ENCODE measurements at places on chromosomes 6 and 20.
A peak's percentile ranks its signal among the peaks of the same experiment; 100 is the strongest.

GRCh38 chr20:54163402-54163801 is 10.4 kb downstream of the CYP24A1 start:
- no peak for DNase-seq

DNA sequence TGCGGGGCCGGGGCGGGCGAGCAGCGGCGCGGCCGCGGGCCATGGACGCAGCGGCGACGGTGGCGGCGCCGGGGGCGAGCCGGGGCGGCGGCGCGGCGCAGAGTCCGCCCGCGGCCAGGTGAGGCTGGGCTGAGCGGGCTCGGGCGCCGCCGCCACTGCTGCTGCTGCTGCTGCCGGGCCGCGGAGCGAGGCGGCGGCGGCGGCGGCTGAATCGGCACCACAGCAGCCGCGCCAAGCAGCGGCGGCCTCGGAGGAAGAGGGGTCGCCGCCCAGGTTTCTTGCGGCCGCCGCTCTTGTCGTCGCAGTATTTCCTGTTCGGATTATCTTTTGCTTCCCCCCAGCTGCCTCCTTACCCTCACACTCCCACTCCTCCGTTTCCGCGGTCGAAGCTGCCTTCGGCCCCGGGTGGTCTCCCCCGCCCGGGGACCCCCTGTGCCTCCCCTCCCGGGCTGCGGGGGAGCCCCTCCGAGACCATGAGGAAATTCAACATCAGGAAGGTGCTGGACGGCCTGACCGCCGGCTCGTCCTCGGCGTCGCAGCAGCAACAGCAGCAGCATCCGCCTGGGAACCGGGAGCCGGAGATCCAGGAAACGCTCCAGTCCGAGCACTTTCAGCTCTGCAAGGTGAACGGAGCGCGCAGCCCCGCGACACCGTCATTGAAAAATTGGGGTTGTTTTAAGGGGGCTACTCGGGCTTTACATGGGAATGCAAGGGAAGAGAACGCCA is at the start of gene STXBP5:
Gene STXBP5 (plus strand): TSS at position 358 of the 726 bp plus-strand sequence. CDS start 116 bp downstream, at position 474.
- no peak for DNase-seq

DNA sequence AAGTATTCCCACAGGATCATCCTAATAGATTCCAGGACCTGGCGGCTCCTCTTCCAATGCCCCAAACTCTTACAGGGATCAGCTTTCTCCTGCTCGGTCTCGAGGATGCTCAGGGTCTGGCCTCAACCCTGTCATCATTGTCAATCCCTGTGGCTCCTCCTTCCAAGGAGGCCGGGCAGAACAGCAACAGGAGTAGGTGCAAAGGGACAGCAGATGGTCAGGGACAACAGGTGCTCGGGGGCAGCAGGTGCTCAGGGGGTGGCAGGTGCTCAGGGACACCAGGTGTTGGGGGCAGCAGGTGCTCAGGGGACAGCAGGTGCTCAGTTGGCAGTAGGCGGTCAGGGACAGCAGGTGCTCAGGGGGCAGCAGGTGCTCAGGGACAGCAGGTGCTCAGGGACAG is 84.8 kb downstream of the TTLL2 start:
- no peak for DNase-seq

DNA sequence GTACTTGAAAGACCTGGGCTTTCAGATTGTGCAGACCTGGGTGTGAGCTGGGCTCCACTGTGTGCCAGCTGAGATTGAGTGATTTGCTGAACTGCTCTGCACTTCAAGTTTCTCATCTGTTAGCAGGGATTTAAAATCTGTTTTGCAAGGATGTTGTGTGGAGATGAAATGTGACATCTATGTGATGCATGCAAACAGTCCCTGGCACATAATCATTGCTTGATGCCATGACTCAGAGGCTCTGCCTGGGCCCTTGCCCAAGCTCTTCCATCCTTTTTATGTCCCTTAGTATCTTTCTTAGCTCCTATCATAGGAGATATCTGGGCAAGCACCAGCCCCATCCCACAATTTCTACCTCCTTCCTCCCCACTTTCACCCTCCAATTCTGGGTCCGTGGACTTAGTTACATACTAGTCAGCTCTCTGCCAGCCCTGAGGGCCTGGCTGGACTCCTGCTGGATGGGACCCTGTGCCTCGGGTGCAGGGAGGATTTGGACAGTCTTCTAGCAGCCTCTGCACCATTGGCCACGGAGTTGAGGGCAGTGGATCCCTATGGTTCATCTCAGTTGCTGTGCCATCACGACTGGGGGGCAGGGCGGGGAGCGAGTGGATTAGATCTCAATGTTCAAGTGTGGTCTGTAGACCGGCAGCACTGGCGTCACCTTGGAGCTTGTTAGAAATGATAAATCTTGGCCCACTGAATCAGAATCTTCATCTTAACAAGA is 103.6 kb downstream of the MAP3K7 start:
- DNase-seq: no peak

- DNase-seq: peak; percentile 30
Measured at GRCh38 chr6:127737009-127737486, 160.1 kb downstream of the C6orf58 start.

DNA sequence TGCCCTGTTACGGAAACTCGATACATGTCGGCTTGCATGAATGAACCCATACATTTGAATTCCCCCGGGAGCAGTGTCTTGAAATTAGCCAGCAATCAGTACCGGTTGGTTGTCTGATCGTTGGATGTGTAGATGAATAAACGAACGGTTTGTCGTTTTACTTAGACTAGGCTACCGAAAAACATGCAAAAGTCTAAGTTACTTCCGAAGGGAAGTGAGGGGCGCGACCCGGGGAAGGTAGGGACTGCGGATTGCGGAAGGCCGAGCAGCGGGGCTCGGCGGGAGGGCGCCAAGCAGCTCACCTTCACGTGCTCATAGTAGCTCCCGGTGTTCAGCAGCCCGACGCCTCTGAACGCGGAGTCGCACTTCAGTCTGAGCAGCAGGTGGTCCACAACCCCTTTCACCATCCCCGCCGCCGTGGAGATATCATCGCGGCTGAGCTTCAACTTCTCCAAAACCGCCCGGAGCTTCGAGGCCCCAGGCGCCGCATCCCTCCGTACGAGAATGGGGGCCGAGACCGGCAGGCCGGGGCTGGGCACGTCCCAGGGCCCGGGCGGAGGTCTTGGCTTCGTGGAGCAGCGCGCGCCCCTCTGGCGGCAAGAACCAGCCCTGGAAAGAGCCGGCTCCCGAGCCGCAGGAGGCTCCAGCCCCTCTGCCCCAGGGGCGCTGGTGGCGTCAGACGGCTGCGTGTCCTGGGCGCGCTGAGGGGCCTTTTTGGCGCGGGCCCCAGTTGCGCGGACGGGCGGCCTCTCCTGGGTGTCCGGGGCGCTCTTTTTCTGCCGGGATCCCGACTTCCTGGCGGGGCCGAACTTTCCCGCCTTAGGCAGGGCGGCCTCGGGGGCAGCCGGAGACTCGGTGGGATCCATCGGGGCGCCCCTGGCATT is 632 bp downstream of the CGAS start:
- peak; percentile 8 for DNase-seq

GRCh38 chr6:39945626-39946025 is 11.4 kb upstream of the MOCS1 start:
- DNase-seq: no peak

DNA sequence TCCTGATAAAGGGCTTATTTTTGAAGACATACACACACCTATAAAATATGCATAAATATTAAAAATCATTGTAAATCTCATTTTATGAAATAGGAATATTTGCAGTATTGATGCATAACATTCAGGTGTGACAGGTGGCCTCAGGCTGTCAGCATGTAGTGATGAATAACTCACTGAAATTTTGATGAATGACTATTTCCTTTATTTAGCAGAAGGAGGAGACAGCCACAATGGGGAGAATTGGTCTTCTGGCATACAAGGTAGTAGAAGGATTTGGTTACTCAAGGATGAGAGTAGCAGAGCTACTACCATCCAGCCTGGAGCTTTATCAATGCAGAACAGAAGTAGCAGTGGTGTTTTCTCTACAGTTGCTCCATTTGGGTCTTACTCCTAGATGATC is 47.2 kb downstream of the RGS17 start:
- no peak for DNase-seq

- DNase-seq: no peak
Measured at GRCh38 chr6:137084090-137084489, 39.3 kb upstream of the IL20RA start.

DNA sequence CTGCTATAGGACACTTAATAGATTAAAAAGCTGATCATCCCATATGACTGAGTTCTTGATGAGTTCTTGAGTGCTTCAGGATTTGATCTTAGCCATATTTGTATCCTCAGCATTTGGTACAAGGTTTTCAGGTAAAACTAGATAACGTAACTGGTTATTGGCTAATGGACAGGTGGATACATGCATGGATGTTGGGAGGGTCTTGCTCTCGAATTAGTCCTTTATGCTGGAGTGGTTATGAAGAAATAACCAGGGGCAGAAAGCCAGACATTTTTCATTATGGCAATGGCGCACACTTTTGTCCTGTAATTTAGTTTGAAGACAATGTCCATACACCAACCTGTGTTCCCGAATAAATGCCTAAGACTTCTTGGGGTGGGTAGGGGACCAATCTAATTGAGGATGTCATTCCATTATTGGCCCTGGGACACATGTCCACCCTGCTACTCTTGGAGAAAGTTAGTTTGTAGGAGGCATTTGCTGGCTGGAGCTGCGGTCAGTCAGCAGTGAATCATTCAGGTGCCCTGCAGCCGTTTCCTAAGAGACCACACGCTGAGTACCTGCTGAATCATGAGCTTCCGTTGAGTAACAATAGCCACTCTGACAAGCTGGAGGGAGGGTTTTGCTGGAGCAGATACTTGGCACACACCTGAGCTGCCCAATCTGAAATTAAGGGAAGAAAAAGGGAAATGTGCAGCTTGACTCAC is 194.4 kb downstream of the FOXA2 start:
- no peak for DNase-seq

DNA sequence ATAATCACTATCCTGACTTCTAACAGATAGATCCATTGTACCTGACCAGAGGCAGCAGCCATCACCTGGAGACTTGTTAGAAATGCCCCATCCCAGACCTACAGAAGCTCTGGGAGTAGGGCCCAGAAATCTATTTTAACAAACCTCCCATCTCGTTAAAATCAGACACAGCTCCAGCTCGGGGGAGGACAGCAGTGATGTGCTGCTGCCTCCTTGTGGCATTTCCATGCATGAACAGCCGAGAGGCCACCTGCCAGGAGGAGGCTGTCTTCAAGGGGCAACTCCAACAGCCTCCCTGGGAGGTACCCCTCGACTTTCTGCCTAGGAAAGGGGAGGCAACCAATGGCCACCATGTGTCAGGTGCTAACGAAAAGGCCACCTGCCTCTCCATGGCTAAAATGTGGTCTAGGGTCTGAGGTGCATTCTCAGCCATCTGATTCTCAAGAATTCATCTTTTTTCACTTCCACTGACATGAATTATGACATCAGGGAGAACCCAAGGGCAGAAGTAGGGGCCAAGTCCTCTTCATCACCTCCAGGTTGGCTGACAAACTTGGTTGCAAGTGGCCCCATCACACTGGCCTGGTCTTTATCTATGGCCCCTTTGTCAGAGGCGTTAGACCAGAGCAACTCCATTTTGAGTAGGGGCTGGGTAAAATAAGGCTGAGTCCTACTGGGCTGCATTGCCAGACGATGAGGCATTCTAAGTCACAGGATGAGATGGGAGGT is 12.2 kb upstream of the KCNK15 start:
- DNase-seq: peak; percentile 34

- no peak for DNase-seq
Measured at GRCh38 chr6:16045238-16045637, 83.6 kb upstream of the MYLIP start.

- DNase-seq: no peak
Measured at GRCh38 chr6:24959319-24959718, 23.6 kb upstream of the RIPOR2 start.

- no peak for DNase-seq
Measured at GRCh38 chr6:34146021-34146782, at the start of gene GRM4. Gene GRM4 (minus strand): TSS chr6:34146087. CDS start chr6:34133496, 12,591 bp downstream.

DNA sequence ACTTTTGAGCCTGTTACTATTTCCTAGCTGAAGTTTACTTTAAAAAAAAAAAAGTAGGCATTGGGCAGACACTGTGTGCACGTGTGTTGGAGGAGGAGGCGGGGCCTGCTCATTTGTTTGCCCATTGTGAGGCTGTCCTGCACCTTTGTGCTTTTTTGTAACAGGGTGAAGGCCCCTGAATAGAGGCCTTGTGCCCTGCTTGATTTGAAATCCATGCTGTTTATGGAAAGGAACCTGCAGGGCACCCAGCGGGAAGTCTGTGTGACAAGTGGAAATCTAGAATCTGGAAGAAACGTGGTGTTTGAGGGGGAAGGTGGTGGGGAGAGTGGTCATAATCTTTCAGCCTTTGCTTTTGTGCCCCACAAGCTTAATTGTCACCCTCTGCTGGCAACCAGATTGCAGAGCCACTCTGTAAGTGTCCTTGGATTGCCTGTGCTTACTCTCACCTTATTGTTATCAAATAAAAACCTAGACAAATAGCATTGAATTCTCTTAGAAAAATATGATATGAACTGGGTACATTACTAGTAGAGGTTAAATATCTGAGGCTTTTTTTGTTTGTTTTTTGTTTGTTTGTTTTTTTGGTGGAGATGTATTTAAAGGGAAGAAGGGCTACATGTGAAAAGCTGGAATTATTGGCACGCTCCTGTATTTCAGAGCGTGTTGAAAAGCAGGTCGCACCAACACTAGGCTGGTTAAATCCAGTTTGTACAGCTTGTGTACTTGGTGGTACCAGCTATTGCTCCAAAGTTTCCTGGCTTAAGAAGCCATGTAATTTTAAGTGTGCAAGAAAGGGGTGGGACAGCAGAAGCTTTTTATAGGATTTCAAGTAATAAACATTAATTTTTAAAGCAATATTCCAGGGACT is 156.3 kb downstream of the ARID1B start:
- DNase-seq: no peak

GRCh38 chr20:9052136-9052535 is 16.8 kb upstream of the PLCB4 start:
- DNase-seq: no peak

- no peak for DNase-seq
Measured at GRCh38 chr6:170247178-170247701, 43.6 kb downstream of the DLL1 start.

- no peak for DNase-seq
Measured at GRCh38 chr6:37801605-37801940, 18.0 kb upstream of the ZFAND3 start.

DNA sequence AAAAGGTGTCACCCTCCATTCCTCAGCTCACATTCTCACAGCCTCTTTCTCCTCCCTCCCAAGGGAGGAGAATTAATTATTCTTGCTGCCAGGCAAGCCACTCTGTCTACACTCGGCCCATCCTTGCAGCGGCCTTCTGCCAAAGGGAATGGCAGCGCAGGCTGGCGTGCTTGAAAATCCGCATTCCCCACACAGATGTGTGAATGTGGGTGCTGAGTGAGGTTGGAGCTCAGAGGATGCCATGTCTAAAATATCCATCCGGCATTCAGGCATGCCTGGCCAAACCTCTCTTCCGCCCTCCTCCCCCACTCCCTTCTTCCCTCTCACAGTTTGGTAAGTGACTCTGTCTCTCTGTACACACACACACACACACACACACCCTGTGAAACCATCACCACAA is 27.7 kb downstream of the PNPLA1 start:
- no peak for DNase-seq

- DNase-seq: no peak
Measured at GRCh38 chr6:57305761-57306160, 11.7 kb upstream of the PRIM2 start.

DNA sequence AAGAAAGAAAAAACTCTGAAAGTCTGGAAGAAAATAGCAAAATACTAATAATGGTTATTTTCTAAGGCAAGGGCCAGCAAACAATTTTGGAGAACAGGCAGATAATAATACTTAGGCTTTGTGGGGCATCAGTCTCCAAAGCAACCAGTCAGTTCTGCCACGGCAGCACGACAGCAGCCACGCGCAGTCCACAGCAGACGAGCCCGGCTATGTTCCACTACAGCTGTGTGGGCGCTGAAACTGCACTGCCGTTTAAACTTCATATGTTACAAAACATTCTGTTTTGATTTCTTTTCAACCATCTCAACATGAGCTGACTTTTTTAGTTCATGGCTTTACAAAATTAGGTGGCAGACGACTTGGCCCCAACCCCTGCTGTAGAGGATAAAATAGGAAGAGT is 29.9 kb downstream of the MRS2 start:
- DNase-seq: no peak

Data from stimulated activated CD4-positive, alpha-beta T cell treated with anti-CD3 and anti-CD28 coated beads, TNF-alpha, amount 100 ng/mL, for 24 hours (primary cell).